ENCODE measurements at places on chromosomes 7 and 10.

GRCh38 chr10:5817322-5818047 is 4.3 kb upstream of the GDI2 start:
- no peak for DNase-seq

GRCh38 chr10:121559326-121560026 is 38.8 kb downstream of the FGFR2 start:
- no peak for DNase-seq

- DNase-seq = no peak
Measured at GRCh38 chr7:94366832-94367231, 27.9 kb upstream of the COL1A2 start.

DNA sequence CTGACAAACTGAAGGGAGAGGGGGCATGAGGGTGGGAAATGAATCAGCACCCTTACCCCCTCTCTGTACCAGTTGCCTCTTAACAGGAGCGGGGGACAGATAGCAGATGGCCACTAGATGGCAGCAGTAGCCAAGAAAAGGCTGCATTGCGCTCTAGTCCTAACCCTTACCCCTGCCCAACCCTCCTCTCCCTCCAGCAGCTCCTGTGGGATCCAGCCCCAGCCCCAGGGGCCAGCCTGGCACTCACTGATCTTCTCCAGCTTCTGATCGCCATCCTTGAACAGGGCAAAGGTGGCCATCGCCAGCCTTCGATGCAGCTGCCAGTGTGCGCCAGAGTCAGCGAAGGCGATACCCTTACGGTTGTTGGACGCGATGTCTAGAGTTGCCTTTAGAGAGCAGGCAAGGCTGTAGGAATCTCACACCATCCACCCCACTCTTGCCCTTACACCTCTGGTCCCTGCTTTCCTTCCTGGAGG is 2.2 kb downstream of the CYP17A1 start:
- DNase-seq = peak; percentile 79

DNA sequence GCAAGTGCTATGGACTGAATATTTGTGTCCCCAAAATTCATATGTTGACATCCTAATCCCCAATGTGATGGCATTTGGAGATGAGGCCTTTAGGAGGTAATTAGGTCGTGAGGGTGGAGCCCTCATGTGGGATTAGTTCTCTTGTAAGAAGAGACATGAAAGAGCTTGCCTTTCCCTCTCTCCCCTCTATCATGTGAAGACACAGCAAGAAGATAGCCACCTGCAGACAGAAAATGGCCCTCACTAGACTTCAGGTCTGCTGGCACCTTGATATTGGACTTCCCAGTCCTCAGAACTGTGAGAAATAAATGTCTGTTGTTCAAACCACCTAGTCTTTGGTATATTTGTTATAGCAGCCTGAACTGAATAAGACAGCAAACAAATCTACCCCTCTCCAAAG is 75.1 kb upstream of the TBX20 start:
- no peak for DNase-seq

DNA sequence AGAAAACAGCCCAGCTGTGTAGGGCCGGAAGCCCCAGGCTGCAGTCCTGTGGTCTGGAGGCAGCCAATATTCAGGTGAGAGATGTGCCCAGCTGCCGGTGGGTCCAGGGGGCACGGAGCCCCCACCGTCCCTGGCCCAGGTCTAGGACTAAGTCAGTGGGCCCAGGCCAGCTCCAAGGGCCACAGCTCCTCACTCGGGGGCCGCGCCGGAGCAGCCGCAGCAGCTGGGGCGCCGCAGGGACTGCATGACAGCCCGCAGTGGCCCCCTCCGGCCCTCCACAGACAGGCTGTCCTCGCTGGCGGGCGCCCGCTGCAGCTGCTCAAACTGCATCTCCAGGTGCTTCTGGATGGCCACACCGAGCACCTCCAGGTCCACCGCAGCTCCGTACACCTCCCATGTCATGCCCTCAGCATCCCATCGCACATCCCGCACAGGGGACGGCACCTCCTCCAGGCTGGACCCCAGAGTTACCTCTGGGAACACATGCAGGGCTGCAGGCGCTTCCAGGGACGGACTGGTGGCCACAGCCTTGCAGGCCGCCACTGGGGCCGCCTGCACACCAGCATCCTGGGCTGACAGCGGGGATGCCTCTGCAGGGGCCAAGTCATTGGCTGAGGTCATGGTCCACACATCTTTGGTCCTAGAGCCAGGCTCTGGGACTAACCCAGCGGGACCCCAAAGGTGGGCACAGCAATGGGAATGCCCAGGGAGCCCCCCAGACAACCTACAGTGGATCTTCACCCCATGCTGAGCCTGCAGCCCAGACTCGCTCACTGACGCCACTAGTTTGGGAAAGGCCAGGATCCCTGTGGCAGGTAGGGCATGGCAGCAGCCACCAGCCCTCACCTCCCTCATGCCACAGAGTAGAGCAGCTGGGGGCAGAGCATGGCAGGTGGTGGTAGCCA is 7.0 kb downstream of the GPRIN2 start:
- peak; percentile 1 for DNase-seq

GRCh38 chr10:77111611-77112550 is 525.7 kb downstream of the KCNMA1 start:
- DNase-seq = no peak

DNA sequence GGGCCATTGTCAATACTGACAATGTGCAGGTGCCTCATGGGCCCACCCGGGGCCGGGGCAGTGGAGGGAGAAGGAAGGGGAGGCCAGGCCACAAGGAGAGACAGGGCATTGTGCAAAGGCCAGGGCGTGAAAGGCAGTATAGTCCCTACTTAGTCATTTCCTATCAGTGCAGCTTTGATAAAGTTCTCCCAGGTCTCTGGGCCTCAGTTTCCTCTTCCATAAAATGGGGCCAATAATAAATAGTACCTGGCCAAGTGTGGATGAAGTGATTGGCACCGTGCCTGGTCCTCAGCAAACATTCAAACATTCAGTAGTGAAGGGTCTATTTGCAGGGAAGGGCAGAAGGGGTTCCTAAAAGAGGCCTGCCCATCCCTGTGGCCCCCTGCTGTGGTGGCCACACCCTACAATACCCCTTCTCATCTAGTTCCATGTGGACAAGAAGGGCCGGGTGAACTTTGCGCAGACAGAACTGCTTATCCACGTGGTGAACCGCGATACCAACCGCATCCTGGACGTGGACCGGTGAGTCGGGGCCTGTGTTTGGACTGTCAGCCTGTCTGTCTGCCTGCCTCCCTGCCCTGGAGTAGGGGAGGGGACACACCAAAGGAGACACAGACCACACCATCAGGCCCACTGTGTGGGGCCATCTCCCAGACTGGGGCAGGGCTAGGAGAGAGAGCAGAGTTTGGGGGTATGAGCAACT is 36.9 kb upstream of the VSIR start:
- DNase-seq = no peak

- DNase-seq = peak; percentile 44
Measured at GRCh38 chr10:69045441-69046300, 42.2 kb upstream of the SRGN start.

GRCh38 chr10:126616737-126617136 is 53.8 kb downstream of the C10orf90 start:
- no peak for DNase-seq

DNA sequence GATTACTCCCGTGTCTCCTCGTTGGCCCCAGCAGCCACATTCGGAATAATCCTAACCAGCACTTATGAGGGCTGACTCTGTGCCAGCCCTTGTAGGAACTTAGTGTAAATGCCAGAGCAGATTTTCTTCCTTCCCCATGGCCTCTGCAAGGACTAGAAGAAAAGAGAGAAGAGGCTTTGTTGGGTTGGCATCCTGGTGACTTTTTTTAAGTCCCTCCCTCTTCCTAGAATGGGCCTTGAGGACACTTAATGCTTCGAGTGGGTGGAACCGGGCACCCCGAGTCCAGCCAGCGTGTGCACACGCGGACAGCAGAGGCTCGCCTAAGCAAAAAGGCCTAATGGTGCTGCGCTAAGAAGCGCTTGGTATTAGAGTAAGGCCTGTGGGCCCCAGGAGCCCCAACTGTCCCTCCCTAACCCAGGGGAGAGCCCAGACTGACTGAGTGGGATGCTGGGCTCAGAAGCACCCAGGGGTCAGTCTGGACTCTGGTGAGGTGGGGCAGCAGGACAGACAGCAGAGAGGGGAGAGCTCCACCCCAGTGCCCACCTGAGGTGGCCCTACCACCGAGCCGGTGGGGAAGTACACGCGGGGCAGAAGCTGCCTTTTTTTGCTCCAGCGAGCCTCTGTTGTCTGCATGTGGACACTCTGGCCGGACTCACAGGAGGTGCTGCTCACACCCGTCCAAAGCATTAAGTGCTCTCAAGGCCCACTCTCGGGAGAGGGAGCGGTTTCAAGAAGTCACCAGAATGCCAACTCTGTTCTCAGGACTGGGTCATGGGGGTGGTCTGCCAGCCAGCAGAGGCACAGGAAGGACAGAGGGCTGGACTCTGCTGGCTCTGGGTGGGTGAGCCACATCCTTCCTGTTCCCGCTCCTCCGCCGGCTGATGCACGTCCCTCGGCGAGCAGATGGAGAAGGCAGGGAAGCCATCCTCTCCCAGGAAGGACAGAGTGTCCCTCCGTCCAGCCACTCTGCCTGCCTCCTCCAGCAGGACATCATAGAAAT is 12.5 kb downstream of the ITPRIP start:
- no peak for DNase-seq

- no peak for DNase-seq
Measured at GRCh38 chr10:61635932-61636331, 26.8 kb upstream of the CABCOCO1 start.

DNA sequence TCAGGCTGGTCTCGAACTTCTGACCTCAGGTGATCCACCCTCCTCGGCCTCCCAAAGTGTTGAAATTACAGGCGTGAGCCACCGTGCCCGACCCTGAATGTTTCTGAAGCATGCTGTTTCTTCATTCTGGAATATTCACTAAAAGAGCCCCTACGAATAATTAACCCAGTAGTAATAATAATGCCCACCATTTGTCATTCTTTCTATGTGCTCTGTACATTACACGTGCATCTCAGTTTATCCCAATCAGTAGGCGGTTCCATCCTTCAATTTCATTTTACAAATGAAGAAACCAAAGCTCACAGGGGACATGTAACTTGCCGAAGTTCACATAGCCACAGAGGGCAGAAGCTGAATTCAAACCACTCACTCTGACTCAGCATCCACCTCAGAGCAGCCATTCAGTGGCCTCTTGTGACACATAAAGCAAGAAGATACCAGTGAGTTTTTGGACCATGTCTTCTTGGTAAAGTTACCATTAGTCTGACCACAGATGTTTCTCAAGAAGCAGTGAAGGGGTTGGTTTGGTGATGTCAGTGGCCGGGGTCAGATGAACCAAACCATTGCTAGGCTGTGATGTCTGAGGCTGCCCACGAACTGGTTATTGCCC is 71.9 kb upstream of the DUSP5 start:
- peak; percentile 82 for DNase-seq

DNA sequence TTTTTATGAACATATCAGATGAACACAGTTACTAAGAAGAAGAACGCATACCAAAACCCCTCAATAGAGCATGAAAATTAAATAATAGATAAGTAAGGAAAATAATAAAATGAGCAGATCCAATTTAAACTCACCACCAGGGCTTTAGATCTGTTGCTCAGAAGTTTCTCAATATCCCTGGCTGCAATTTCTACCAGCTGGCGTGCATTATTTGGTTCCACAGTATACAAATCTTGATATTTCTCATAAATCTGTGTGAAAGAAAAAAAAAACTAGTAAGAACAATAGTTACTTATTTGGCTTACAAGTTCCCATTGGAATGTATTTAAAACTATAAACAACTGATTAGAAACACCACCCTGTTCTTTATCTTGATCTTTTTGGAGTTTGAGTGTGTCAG is 108.6 kb downstream of the CACNA2D1 start:
- DNase-seq = no peak
